ENCODE measurements at places on chromosomes 12 and 14. TPM values are rescaled to one million over a fixed set of nuclear protein-coding genes. Genes with fewer than 3 reads are reported as not detected.

Gene B4GALNT3
- total RNA-seq = 0.66 TPM

Gene SMCO2
- total RNA-seq = not detected

Gene TMEM119
- 0.26 TPM for total RNA-seq

Gene IGFBP6
- 0.65 TPM for total RNA-seq

Gene BCL2L14
- total RNA-seq = not detected

Data from naive thymus-derived CD8-positive, alpha-beta T cell (primary cell).